ENCODE measurements at places on chromosomes 1 and 21. TPM values are rescaled to one million over a fixed set of nuclear protein-coding genes. Genes with fewer than 3 reads are reported as not detected.

FAM76A gene
- total RNA-seq = 16.1 TPM

GRCh38 chr1:31985430-31985829, 28.2 kb upstream of the KHDRBS1 start:
- peak overlapping the region; percentile 34 for H3K27ac ChIP-seq
- no peak overlapping the region for H3K4me3 ChIP-seq

GRCh38 chr1:85496941-85497582, 32.1 kb upstream of the DDAH1 start:
- no peaks in the 10 kb centered on the region for H3K4me1 ChIP-seq
- no peak for DNase-seq
- no peak overlapping the region for H3K27ac ChIP-seq
- H3K36me3 ChIP-seq = no peaks in the 10 kb centered on the region
- no peak overlapping the region for H3K4me3 ChIP-seq

DNA sequence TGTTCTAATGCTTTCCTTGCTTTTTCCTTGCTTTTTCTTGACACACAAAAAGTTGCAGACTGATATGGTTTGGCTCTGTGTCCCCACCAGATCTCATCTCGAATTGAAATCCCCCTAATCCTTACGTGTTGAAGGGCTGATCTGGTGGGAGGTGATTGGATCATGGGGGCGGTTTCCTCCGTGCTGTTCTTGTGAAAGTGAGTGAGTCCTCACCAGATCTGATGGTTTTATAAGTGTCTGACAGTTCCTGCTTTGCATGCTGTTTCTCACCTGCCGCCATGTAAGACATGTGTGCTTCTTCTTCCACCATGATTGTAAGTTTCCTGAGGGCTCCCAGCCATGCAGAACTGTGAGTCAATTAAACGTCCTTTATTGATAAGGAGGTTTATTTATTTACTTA, 11.3 kb downstream of the SPATA17 start:
- no peak overlapping the region for H3K4me3 ChIP-seq
- H3K36me3 ChIP-seq = no peaks in the 10 kb centered on the region
- no peaks in the 10 kb centered on the region for H3K4me1 ChIP-seq

- H3K4me1 ChIP-seq = peaks cover 15% of the 10 kb centered on the region
- H3K36me3 ChIP-seq = no peaks in the 10 kb centered on the region
Observed at GRCh38 chr1:86499987-86500593, 31.4 kb downstream of the CLCA1 start.

- no peaks in the 10 kb centered on the region for H3K27me3 ChIP-seq
- H3K27ac ChIP-seq = no peak overlapping the region
- H3K4me3 ChIP-seq = no peak overlapping the region
- H3K36me3 ChIP-seq = no peaks in the 10 kb centered on the region
- DNase-seq = no peak
Observed at GRCh38 chr1:62941780-62942179, 157.8 kb downstream of the ATG4C start.

DNA sequence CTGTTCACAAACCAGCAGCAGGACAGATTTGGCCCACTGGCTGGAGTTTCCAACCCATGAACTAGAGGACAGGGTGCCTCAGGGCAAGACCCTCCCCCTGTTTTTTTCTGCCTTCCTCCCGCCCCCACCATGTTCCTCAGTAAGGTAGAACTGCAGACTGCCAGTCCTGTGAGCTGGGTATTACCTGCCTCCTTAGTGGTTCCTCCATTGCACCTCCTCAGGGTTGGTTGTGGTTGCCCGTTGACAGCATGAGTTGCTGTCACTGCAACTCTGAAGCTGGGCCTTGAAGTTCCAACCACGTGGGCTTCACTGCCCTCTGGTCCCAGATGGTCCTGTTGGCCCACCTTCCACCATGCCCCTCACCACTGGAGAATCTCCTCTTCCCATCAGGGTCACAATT, 28.8 kb downstream of the TENT5C start:
- no peak for DNase-seq
- peaks cover 5% of the 10 kb centered on the region for H3K4me1 ChIP-seq
- no peaks in the 10 kb centered on the region for H3K36me3 ChIP-seq

FAM72B gene
- total RNA-seq = 8.0 TPM

CFAP74 gene
- 0.57 TPM for total RNA-seq

DNA sequence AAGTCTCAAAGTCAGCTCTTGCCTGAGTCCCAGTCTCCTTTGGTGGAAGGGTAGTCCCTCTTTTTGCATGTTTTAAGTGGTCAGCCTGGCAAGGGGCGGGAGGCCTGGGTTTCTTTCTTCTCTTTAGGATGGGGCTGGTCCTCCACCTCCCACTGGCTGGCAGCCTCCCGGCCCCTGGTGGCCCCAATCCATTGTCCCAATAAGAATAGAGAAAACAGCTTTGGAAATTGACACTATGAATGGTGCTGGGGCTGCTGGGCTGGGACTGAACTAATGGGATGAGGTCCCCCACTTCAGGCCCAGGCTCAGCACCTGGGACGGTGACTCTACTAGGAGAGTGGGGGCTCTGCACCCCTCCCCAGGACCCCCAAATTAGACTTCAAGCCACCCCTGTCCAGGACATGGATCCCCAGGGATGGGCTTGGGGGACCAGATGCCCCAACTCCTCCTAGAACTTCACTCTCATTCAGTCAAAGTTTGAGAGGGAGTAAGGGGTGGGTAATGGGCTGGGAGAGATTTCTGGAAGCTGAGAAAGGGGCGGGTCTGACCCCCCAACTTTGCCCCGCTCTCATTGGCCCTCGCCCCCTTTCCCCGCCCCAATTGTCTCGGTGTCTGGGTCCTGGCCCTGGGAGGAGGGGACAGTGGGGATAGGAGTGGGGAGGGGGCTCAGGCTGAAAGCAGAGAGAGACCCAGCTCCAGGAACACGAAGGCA, 18.2 kb downstream of the SLC27A3 start:
- no peaks in the 10 kb centered on the region for H3K27me3 ChIP-seq
- peak overlapping the region; percentile 97 for H3K27ac ChIP-seq
- no peak for DNase-seq
- H3K36me3 ChIP-seq = no peaks in the 10 kb centered on the region
- no peak overlapping the region for H3K4me3 ChIP-seq

LGR6 gene
- total RNA-seq = 2.0 TPM

All from endodermal cell (in vitro differentiated cells).